NCI-H446 (cell line): ENCODE measurements at places on chromosomes 1 and 21.

GRCh38 chr1:32900956-32901822 is at the start of gene TMEM54:
Gene TMEM54 (minus strand): TSS chr1:32901389. CDS start chr1:32901238, 151 bp downstream.
- DNase-seq: no peak

DNA sequence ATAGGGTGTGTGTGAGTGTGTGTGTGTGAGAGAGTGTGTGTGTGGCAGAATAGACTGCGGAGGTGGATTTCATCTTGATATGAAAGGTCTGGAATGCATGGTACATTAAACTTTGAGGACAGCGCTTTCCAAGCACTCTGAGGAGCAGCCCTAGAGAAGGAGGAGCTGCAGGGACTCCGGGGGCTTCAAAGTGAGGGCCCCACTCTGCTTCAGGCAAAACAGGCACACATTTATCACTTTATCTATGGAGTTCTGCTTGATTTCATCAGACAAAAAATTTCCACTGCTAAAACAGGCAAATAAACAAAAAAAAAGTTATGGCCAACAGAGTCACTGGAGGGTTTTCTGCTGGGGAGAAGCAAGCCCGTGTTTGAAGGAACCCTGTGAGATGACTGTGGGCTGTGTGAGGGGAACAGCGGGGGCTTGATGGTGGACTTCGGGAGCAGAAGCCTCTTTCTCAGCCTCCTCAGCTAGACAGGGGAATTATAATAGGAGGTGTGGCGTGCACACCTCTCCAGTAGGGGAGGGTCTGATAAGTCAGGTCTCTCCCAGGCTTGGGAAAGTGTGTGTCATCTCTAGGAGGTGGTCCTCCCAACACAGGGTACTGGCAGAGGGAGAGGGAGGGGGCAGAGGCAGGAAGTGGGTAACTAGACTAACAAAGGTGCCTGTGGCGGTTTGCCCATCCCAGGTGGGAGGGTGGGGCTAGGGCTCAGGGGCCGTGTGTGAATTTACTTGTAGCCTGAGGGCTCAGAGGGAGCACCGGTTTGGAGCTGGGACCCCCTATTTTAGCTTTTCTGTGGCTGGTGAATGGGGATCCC is 18.3 kb upstream of the HDAC1 start:
- no peak for DNase-seq

- DNase-seq: no peak
Measured at GRCh38 chr1:113898241-113898814, 6.3 kb downstream of the AP4B1 start.

GRCh38 chr1:230825761-230826160 is 42.6 kb downstream of the C1orf198 start:
- no peak for DNase-seq

GRCh38 chr1:212109728-212110127 is 74.2 kb downstream of the DTL start:
- DNase-seq: no peak

- no peak for DNase-seq
Measured at GRCh38 chr1:40281853-40282252, 23.8 kb downstream of the ZMPSTE24 start.

DNA sequence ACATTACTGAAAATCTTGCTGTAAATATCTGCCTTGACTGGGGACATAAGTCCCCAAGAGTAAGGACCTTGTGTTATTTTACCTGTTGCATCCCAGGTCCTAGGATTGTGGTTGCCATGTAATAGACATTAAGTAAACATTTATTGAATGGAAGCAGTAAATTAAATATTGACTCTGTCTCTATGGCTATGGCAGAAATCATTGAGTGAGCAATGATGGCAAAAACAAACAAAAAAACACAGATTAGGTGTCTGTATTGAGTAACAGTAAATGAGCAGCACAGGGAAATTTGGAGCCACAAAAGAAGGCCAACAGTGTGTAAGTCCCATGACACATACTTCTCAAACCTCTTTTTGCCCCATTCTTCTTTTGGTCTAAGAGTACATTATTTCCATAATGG is 240.4 kb downstream of the NFIA start:
- no peak for DNase-seq

DNA sequence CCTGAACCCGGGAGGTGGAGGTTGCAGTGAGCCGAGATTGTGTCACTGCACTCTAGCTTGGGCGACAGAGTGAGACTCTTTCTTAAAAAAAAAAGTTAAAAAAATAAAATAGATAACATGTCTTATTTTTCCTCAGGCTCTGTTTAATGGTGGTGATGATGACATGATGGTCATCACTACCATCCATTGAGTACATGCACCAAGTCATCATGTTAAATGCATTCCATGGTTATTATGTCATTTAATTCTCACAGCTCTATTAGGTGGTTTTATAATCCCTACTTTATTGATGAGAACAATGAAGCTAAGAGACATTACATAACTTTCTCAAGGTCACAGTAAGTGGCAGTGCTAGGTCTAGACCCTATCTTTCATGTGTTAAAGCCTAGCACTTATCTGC is 34.4 kb upstream of the MAB21L3 start:
- no peak for DNase-seq

- DNase-seq: no peak
Measured at GRCh38 chr1:24301785-24302175, 17.4 kb upstream of the GRHL3 start.

DNA sequence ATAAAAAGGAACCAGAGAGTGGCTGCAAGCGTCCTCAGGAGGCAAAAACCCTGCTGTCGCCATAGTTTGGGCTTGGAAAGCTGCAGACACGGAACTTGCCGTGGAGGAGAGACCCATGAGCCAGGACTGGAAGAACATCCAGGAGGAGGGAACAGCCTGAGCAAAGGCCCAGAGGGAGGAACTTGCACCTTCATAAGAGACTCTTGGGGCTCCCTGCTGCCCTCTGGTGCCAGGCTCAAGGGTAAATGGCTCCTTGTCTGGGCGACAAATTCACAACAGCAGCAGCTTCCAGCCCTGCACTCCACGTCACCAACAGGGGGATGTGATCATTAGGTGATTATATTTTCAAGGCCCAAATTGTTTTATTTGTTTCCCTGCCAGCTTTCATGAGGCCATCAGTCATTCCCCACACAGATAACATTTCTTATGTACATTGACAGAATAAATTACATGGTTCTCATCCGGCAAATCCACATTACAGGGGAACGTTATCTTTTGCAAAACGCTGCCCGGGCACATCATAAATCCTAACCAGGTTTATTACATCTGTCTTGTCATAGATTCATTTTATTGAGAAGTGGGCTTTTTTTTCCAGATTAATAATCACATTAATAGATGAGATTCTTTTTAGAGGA is 143.0 kb upstream of the GRIK3 start:
- DNase-seq: no peak

DNA sequence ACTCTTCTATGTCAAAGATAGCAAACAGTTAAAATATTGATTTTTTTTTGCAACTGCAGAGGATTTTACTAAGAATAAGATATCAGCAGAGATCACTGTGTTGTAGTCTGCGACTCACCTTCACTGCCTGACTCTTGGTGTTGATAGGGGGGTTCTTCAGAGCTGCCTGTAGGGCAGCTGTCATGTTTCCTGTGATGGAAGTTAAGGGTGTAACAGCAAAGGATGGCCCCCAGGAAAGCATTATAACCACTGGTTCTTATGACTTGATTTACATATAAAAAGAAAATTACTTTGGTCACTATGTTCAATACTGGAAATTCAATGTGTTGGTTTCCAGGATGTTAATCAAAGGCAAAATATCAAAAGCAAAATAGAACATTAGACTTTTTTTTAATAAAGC is 2.6 kb downstream of the ARPC5 start:
- no peak for DNase-seq

DNA sequence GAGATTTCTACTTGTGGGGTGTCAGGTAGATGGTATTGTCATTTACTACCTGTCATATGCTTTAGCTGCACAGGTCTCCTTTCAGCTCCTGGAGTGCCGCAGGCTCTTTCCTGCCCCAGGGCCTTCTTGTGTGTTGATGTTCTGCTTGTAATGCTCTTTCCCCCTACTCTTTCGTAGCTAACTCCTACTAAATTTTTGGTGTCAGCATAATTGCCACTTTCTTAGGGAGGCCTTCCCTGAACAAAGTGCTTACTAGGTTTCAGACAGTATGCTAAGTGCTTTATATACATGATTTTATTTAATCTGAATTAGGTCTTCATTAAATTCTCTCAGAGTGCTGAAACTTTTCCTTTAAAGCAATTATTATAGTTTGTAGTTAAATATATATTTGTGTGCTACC is 4.8 kb upstream of the THEM4 start:
- DNase-seq: no peak

- DNase-seq: no peak
Measured at GRCh38 chr1:58823481-58824010, 39.7 kb upstream of the JUN start.

DNA sequence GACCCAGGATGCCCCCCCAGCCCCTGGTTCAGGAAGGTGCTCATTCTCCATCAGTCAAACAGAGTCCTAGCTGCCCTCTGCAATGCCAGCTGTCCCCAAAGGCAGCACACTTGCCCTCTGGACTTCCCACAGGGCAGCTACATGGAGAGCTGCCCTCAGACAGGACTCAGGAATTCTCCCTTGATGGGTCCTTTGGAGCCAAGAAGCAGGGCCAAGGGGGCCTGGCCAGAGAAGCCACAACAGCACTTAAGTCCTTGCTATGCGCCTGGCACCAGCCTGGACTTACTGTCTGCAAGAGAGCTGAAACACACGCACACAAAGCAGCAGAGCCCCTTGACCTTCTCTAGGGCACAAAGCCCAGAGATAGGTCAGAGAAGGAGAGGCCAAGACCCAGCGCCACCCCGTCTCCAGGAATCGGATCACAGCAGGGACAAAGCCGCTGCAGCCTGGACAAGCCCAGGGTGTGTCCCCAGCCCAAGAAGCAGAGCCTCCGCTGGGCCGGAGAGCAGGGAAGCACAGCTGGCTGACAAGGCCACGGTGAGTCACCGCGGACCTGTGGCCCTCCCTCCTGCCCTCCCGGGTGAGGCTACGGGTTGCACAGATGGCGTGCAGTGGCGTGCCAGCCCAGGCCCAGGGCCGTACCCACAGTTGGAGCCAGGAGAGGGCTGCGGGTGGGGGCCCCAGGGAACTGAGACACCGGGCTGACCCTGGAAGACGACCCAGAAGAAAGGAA is 1.7 kb downstream of the WNT9A start:
- peak; percentile 30 for DNase-seq
